ENCODE measurements at places on chromosomes 2 and 18.

- DNase-seq: no peak
Measured at GRCh38 chr2:163662141-163662780, 73.5 kb downstream of the FIGN start.

DNA sequence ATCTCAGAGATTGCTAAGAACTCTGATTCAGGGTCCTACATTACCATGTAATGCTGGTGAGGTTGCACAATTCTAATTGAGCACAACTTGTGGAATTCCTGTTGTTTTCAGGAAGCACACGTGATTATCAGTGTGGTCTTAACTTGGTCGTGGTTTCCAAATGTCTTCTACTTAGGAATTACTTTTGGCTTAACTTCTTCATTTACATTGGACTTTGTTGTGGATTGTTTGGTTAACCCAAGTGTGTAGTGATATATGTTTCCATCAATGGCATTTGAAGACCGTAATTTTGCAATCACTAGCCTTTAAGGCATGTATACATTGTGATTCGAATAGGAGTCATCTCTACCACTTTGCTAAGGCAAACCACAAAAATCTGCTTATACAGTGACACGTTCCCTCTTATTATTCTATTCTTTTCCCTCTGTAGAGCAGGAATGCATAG, 373.3 kb downstream of the IRS1 start:
- DNase-seq: no peak

- no peak for DNase-seq
Measured at GRCh38 chr2:9141091-9141667, 65.4 kb upstream of the ASAP2 start.

DNA sequence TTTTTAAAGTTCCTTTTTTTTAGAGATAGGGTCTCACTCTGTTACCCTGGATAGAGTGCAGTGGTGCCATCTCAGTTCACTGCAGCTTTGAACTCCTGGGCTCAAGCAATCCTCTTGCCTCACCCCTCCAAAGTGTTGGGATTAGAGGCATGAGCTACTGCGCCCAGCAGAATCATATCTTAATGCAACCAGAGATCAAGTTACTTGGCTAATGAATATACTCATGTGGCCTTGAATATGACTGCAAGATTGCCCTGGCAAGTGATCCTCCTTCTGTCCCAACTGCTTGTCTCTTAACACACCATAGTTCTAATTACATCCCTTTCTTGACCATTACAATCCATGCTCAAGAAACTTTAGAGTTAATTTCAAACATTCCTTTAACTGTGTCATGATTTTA, 133.5 kb downstream of the SRBD1 start:
- DNase-seq: no peak

GRCh38 chr2:65438137-65438899, 5.9 kb upstream of the SPRED2 start:
- no peak for DNase-seq

DNA sequence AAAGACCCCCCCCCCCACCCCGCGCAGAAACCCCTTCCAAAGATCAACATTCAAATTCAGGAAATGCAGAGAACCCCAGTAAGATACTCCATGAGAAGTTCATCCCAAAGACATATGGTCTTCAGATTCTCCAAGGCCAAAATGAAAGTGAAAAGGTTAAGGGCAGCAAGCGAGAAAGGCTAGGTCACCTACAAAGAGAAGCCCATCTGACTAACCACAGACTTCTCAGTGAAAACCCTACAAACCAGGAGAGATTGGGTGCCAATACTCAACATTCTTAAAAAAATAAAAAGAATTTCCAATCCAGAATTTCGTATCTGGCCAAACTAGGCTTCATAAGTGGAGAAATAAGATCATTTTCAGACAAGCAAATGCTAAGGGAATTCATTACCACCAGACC, 175.2 kb downstream of the RND3 start:
- no peak for DNase-seq

GRCh38 chr2:233179848-233180366, 71.6 kb upstream of the ATG16L1 start:
- DNase-seq: no peak

DNA sequence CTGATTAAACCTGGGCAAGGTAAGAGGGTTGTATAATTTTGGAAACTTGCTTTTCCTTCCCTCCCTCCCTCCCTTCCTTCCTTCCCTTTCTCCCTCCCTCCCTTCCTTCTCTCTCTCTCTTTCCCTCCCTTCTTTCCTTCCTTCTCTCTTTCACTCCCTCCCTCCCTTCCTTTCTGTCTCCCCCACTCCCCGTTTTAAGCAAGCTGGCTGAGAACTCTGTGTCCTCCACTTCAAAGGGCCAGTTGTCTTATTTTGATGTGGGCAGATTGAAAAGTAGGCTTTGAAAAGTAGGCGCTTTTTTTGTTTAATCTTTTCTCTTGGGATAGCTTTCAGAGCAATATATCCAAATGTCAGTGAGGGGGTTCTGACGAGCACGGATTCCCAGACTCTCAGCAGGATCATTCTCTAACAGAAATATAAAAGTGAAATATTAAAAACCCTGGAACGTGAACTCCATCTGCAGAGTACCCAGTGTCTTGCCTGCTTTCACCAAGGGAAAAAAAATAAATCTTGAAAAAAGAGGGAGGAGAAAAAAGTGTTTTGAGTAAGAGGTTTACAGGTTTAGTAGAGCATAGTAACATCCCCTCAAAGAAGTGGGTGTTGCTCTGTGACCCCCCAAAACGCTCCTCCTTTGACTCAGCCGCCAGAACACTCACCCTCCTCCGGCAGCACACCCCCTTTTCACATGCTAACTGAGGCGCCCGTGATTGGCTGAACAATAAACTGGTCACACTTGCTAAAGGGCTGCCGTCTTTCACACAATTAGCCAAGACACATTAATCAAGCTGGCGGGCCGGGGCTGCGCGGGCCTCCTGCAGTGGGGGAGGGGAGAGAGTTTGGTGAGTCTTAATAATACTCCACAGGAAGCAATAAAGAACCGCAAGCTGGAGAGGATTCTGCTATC, 52.2 kb downstream of the CDK15 start:
- no peak for DNase-seq

DNA sequence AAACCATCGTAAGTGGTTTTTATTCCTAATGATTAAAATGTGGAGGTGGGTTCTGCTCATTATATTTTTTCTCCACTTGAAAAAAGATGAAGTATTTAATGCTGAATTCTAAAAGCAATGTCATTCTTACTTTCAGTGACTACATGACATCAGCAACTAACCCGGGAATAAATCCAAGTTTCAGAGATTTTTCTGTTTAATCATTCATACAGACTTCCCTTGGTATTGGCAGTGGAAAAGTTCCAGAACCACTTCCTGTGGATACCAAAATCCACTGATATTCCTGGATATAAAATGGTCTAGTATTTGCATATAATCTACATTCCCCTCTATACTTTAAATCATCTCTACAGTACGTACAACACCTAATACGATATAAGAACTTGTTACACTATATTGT, 128.6 kb downstream of the ZNF532 start:
- no peak for DNase-seq

- DNase-seq: no peak
Measured at GRCh38 chr2:226721541-226721940, 78.1 kb downstream of the IRS1 start.

DNA sequence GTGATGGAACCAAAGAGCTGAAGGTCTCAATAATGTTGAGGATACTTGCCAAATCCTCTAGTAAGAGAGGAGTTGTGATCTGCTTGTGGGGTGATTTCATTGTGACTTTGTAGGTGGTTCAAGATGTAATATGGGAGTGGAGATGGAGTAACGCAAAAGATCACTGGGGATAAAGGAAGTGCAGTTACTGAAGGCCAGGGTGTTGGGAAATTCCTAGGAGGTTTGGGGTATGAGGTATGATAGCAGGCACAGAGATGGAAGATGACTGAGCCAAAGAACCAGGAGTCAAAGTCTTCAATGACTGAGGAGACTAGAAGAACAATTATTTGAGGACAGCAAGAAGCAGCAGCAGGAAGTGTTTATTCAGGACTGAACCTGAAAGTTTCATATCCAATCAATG, 222.6 kb downstream of the NCKAP5 start:
- no peak for DNase-seq

- DNase-seq: no peak
Measured at GRCh38 chr2:46644690-46645385, 165.5 kb downstream of the TMEM247 start.

- no peak for DNase-seq
Measured at GRCh38 chr2:157427003-157427921, 16.6 kb downstream of the CYTIP start.

DNA sequence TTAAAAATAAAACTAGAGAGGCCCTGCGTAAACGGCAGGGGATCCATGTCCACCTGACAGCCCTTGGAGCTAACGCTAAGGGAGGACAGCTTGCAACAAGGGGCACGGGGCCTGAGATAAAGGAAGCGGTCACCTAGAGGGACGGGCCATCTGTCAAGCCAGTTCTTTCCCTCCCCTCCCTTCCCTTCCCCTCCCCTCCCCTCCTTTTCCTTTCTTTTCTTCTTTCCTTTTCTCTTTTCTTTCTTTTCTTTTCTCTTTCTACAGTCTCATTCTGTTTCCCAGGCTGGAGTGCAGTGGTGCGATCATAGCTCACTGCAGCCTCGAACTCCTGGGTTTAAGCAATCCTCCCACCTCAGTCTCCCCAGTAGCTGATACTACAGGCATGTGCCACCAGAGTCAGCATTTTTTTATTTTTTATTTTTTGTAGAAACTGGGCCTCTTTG, 34.5 kb upstream of the CTAGE1 start:
- no peak for DNase-seq

- no peak for DNase-seq
Measured at GRCh38 chr2:215171151-215171550, 32.7 kb upstream of the ABCA12 start.

DNA sequence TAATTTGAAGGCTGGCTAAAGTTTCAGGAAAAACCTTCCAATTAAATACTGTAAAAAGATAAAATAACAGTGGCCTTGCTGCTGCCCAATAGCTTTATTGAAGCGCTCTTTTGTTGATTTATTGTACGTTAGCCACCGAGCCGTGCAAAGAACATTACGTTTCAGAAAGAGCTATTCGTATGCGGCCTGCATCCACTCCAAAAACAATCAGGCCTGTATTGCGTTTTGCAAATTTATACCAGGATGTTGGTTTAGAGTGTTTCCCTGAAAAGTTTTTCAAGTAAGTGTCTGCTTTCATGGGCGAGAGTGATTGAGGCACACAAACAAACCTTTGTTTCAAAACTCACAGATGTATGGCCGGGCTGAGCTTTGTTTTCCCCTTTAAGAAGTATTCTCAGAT, 257.2 kb upstream of the SALL3 start:
- no peak for DNase-seq

DNA sequence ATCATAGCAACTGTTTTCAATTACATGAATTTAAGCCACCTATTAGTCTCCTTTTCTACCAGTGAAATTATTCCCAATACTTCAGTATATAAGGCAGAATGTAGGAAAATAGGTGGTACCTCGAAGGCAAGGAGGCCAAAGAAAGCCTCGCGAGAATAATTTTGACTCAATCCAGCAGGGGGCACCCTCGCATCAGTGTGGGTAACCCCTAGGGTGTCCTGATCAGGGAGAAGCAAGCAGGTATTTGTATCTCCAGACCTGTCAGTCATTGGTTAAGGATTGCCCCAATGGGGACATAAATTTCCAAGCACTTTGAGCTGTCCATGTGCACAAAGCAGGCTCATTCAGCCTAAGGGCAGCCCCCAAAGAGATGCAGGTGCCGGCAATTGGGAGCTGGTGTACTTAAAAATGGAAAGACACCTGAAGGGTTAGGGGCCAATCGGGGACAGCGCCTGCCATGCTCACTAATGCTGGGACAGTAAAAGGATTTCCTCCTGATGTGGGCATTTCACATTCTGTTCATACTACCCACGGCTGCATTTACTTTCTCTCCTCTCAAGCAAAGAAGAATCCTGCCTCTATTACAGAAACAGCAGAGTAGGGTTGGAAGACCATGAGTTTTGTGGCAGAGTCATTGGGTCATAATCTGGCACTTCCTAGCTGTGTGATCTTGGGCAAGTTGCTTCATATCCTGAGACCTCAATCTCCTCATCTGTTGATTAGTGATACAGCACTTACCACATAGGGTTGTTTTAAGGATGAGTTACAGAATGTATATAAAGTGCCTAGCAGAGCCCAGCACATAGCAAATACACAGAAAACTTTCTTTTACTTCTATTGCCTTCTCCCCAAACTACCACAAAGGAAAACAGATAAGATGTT, 136.1 kb downstream of the ICOS start:
- DNase-seq: peak; percentile 44

DNA sequence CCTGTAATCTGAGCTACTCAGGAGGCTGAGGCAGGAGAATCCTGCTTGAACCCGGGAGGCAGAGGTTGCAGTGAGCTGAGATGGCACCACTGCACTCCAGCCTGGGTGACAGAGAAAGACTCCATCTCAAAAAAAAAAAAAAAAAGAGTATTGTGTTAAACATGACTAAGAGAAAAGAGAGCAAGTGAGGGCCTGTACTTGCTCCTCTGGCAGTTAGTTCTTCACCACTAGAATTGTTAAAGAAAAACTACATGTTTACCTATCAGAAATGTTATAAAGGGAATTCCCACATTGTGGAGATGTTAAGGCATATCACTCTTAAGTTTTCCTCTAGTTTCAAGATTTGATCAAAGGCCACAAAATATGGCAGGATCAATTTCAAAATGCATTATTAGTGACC, 75.4 kb upstream of the LRATD1 start:
- DNase-seq: no peak

GRCh38 chr2:239216614-239217273, 184.1 kb downstream of the HDAC4 start:
- DNase-seq: no peak

DNA sequence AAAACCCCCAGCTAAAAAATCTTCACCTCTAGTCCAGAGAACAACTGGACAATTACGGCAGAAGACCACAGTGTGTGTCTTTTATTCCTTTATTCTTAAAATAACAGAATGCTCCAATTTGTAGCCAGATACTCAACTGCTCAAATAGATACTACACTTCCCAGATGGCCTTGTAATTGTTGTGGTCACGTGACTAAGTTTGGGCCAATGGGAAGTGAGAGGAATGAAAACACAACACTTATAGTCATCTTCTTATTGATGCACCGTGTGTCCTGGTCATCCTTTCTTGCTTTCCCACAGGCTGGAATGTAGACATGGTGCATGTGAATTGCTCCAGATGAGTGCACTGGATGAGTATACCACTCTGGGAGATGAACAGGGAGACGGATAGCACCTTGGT, 145.1 kb downstream of the CDC42EP3 start:
- DNase-seq: no peak

GRCh38 chr2:236903978-236904377, 181.7 kb upstream of the COPS8 start:
- DNase-seq: no peak
